ENCODE measurements at places on chromosomes 3 and 15. TPM values are rescaled to one million over a fixed set of nuclear protein-coding genes. Genes with fewer than 3 reads are reported as not detected.

DNA sequence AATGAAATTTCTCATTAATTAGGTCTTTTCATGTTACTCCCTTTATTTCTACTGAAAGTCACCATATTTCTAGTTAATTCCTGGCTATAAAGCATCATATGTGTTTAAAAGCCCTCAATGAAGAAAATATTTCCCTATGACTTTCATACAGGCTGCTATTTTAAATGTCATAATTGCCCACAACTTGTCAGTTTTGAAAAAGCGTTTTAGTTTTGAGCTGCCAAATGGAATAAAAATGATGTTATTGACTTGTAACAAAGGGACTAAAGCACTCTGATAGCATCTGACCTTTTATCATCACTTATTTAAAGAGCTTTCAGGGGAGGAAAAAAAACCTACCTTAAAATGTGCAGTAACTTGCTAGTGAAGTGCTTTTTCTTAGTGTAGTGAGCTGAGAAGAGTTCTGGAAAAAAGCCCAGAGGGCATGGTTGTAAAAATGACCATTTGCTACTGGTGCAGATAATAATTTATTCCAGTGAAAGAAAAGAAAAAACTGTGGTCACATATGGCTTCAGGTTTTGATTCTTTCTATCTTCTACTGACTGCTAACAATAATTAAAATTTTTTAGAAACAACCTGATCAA lies 877.2 kb downstream of the CADM2 start:
- DNase-seq: no peak
- no peak overlapping the region for H3K27ac ChIP-seq
- H3K36me3 ChIP-seq: no peaks in the 10 kb centered on the region
- no peaks in the 10 kb centered on the region for H3K27me3 ChIP-seq
- no peak overlapping the region for H3K4me3 ChIP-seq

- no peak for DNase-seq
- no peaks in the 10 kb centered on the region for H3K36me3 ChIP-seq
- H3K27me3 ChIP-seq: no peaks in the 10 kb centered on the region
- no peak overlapping the region for H3K4me3 ChIP-seq
These were observed 221.1 kb downstream of the LRTM1 start for GRCh38 chr3:54706738-54707137.

WDR93 gene
- 0.48 TPM for total RNA-seq

GRCh38 chr3:79246875-79247724 lies 520.7 kb downstream of the ROBO1 start:
- DNase-seq: no peak
- no peaks in the 10 kb centered on the region for H3K36me3 ChIP-seq
- H3K4me1 ChIP-seq: no peaks in the 10 kb centered on the region
- H3K4me3 ChIP-seq: no peak overlapping the region

GRCh38 chr3:125958511-125959316 lies 10.3 kb upstream of the ROPN1B start:
- DNase-seq: no peak
- H3K27ac ChIP-seq: no peak overlapping the region
- no peak overlapping the region for H3K4me3 ChIP-seq

All from ovary (tissue), 10 donors.